ENCODE measurements at places on chromosomes 2 and 18. TPM values are rescaled to one million over a fixed set of nuclear protein-coding genes. Genes with fewer than 3 reads are reported as not detected.
A peak's percentile ranks its signal among the peaks of the same experiment; 100 is the strongest.

GRCh38 chr18:63892566-63892965, 5.1 kb downstream of the SERPINB2 start:
- DNase-seq: no peak

- DNase-seq: no peak
Measured at GRCh38 chr2:158723181-158723838, 71.8 kb upstream of the DAPL1 start.

DNA sequence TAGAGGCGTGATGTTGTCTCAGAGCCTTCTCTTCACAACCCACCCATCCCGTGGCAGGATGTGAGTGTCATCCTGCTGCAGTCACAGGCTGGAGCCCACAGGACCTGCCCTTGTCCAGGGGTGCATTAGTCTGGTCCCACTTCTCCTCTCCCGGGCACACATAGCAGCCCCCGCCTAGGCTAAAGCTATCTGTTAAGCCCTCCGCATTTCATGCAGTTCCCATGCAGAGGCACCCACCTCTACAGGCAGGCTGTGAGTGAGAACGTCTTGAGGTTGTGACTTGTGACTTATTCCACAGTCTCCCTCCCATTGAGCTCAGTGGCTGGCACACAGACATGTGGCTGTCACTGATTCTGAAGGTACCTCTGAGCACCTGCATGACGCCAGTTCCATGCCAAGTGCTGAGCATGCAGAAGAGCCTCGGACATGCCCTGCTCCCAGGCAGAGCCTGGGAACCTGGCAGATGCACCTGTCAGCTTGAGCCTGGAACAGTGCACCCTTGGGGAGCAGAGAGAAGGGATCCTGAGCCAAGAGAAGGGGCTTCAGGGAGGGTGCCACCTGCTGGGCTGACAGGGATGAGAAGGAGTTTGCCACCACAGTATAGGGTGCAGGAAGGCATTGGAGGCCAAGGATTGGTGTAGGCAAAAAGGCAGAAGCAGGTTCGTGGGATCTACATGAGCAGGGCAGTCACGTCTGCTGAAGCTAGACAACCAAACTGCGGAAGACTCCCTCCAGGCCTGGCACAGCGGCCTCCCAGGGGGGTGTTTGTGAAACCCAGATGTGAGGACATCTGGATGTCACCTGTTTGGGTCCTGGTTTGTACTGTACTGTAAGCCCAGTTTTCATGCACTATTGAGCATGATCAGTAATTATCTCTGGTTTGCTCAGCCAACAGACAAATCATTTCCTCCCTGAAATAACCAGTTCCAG, 213.6 kb downstream of the GLI2 start:
- no peak for DNase-seq

DNA sequence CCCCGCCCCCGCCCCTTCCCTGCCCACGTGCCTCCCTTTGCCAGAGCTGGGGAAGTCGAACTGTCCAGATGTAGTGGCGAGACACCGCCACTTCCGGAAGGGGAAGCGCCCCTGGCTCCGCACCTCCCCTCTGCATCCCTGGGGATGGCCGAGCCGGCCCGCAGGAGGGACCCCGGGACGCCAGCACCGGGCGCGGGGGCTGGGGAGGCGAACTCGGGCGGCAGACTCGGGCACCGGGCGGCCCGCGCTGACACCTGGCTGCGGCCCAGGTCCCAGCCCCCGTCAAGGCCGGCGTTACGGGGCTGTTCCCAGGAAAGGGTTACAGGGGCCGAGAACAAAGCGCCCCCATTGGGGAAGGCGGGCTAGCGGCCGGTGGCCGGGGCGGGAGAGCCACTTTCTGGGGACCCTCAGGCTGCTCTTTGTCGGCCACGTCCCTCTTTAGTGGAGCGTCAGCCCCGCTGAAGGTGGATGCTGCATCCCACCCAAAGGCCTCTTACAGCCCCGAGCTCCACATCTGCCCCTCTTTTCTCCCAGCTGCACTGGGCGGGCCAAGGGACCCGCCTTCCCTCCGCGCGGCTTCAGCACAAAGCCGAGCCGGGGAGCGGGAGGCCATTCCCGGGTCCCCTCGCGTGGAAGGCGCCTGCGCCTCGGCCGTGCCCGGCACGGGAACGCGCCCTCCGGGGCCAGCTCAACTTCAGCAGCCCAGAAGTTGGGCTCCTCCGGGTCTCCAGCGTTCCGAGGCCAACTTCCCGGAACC, 1.3 kb downstream of the SDC1 start:
- DNase-seq: no peak

GRCh38 chr2:130370490-130370889, 14.6 kb downstream of the PTPN18 start:
- peak; percentile 90 for DNase-seq

- no peak for DNase-seq
Measured at GRCh38 chr2:185738679-185739472, at the start of gene FSIP2. TSS of gene FSIP2 (plus strand) at chr2:185738804. CDS start at chr2:185738895, 91 bp downstream.

GRCh38 chr2:101083613-101084012, 67.6 kb downstream of the TBC1D8 start:
- no peak for DNase-seq

DNA sequence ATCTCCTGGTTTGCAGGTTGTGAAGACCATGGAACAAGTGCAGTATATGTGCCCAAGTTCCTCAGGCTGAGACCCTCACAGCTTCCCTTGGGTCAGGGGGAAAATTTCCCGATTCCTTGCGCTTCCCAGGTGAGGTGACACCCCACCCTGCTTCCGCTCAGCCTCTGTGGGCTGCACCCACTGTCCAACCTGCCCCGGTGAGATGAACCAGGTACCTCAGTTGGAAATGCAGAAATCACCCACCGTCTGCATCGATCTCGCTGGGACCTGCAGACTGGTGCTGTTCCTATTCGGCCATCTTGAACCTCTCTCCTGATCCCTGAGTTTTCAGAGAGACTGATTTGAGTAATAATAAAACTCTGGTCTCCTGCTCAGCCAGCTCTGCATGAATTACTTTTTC, 30.6 kb downstream of the CHCHD5 start:
- DNase-seq: no peak

The SRD5A2 gene
- 0.06 TPM for total RNA-seq

- no peak for DNase-seq
Measured at GRCh38 chr2:166419616-166419934, 43.8 kb upstream of the SCN9A start.

The DCTN1 gene
- 143 TPM for total RNA-seq

DNA sequence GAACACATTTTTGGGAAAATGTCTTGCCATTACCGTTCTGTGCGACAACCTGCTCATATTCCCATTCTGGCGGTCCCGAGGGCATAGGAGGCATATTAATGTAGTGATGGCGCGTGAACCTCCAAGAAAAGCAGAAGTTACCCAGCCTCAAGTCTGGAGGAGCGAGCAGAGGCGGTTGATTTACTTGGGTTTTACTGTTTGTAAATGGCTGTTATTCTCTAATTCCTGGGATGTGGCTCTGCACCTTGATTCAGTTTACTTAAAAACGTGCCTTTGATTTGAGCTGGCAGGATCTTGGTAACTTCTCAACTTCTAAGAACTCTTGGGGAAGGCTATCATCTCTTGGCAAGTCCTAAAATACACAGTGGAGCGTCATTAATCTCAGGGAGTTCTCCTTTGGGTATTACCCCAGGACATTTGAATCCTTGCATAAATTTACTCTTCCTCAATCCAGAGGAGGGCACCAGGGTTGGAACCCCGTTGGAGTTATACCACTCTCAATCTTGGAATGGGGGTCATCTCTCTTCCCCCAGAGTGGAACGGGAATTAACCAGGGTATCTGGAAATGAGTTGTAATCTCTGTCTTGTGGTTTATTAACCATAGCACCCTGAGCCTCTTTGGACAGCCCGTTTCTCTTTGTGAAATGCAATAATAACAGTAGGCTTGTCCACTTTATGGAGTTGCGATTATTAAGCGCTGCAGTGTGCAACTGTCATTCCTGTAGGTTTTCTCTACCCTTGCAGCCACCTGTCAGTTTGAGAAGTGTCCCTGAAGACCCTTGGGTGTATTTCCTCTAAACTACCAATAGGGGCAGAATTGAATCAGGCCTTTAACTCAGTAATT, 2.1 kb downstream of the HK2 start:
- DNase-seq: no peak

The HNRNPA3 gene
- 60.1 TPM for total RNA-seq

The PROM2 gene
- total RNA-seq: 1.4 TPM

The NAT8 gene
- not detected for total RNA-seq

DNA sequence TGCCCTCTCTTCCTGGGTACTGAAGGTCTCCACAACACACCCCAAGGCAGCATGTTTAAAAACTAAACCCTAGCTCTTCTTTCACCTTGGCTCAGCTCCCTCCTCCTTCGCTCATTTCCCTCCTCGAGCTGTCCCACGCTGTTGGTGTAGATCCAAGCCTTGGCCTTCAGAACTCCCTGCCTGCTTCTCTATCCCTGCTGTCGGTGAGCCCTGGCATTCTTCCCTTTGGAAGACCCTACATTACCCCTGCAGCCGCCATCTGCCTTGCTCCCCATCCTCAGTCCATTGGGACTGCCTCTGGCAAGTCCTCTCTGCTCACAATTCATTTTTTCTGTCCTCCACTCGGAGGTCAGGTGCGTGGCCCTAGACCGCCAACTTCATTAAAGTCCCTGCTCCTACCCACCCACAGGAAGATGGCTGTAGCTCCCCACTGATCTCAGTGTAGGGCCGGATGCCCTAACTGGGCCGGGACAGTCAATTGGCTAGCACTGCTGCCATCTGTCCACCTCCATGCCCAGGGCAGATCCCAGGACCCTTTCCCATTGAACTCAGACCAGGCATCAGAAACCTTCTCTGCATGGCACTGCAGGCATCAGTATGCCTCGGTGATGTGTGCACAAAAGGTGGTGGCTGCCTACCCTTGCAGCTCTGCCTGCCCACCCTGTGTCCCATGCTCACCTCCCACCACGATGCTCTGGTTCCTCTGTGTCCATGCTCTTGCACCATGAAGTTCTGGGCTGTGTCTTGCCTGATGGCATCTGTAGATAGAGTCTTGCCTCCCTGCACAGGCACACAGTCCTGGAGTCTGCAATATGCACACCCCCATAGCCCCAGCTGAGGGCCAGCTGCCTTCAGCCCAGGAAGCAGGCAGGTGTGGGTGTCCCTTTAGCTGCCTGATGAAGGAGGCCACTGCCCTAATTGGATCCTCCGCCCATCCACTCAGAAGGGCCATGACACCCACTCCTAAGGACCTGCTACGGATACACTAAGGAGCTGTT, 5.7 kb downstream of the AMER3 start:
- peak; percentile 88 for DNase-seq

The PLA2R1 gene
- 6.4 TPM for total RNA-seq

DNA sequence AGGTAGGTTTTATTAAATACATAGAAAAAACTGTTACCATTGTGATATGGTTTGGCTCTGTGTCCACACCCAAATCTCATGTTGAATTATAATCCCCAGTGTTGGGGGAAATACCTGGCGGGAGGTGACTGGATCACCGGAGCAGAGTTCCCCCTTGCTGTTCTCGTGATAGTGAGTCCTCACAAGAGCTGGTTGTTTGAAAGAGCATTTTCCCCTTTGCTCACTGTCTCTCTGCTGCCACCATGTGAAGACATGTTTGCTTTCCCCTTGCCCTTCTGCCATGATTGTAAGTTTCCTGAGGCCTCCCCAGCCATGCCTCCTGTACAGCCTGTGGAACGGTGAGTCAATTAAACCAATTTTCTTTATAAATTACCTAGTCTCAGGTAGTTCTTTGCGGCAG, 352.7 kb upstream of the SLC39A10 start:
- DNase-seq: no peak

GRCh38 chr2:232488097-232488711, 570 bp upstream of the ECEL1 start:
- no peak for DNase-seq

- DNase-seq: no peak
Measured at GRCh38 chr2:226618875-226619605, 180.6 kb downstream of the IRS1 start.

- no peak for DNase-seq
Measured at GRCh38 chr18:23591011-23591410, 4.7 kb upstream of the NPC1 start.

The MARCO gene
- total RNA-seq: 19.8 TPM

The CTLA4 gene
- total RNA-seq: not detected

- no peak for DNase-seq
Measured at GRCh38 chr18:57077005-57077765, 69.7 kb upstream of the BOD1L2 start.

GRCh38 chr18:61883547-61883946, 9.3 kb downstream of the RNF152 start:
- no peak for DNase-seq

DNA sequence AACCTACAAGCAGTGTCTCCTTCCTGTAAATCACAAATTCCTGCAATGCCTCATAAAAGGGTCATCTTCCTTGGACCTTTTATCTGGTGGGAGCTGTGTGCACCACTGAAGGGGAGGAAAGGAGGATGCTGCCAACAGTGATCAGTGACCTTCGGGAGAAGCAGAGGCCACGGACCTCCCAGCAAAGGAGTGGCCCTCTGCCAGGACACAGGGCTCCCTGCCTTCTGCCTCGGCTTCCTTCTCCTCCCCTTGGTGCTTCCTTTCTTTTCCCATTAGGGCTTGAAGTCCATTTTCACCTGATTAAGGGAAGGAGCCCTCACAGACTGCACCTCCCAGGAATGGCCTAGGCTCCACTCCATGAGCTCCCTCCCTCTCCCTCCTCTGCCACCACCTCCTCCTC, 85.3 kb upstream of the ITGA6 start:
- no peak for DNase-seq

GRCh38 chr2:222672068-222672401, 577 bp downstream of the MOGAT1 start:
- no peak for DNase-seq

DNA sequence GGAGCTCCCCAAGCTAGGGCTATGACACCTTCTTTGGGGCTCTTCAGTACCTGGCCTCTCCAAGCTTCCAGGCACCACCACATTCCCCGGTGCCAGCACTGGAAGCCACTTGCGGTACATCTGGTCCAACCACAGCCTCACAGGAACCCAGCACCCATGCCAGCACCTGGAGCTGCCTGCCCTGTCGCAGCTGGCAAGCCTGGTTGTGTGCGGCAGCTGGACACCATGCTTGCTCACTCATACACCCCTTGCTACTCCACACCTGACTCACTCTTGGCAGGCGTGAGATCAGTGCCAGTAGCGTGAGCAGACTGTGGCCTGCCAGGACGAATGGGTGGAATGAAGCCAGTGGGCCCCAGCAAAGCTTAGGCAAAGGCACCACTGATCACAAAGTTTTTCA, 34.0 kb downstream of the LRRTM4 start:
- DNase-seq: no peak

DNA sequence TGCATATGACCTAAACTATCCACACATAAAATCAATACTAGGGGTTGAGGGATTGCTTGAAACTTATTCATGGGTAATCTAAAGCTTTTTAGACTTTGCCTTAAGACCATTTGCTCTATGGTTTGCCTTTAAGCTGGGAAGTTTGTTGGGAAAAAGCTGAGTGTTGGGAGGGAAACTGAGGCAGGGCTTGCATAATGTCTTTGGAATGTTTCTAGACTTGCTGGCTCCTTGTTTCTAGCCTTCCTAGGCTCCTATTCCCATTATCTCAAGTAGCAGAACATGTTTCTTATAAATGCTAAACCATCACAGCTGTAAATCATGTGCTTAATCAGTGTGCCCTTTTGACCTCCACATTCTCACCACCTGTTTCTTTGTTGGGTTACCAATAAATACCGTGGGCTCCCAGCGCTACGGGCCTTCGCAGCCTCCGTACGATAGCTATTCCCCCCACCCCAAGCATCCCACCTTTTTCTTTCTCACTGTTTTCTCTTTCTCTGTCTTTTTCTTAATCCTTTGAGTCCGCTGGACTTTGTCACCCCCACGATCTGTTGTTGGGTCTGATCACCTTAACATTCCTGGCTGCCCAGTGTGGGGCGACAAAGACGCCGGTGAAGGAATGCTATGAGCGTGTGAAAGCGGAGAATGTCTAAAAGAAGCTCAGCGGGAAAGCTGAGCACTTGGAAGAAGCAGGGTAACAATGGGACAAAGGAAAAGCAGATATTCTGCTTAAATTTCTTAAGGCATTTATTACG, 49.4 kb upstream of the CWC22 start:
- no peak for DNase-seq

The RSAD2 gene
- 7.0 TPM for total RNA-seq

The PLEK gene
- total RNA-seq: 23.4 TPM
